ENCODE measurements at places on chromosomes 3 and 15. TPM values are rescaled to one million over a fixed set of nuclear protein-coding genes. Genes with fewer than 3 reads are reported as not detected.

PFN2 gene
- 122 TPM for total RNA-seq

ATXN7 gene
- total RNA-seq: 8.2 TPM

GBE1 gene
- 27.2 TPM for total RNA-seq

KNL1 gene
- 15.2 TPM for total RNA-seq

ADGRG7 gene
- total RNA-seq: 46.5 TPM

TMC3 gene
- 0.21 TPM for total RNA-seq

GABRR3 gene
- total RNA-seq: not detected

FGF12 gene
- total RNA-seq: 1.1 TPM

RRP9 gene
- total RNA-seq: 22.4 TPM

HESX1 gene
- total RNA-seq: 2.5 TPM

ARNT2 gene
- 4.4 TPM for total RNA-seq

CCR5 gene
- not detected for total RNA-seq

DNA sequence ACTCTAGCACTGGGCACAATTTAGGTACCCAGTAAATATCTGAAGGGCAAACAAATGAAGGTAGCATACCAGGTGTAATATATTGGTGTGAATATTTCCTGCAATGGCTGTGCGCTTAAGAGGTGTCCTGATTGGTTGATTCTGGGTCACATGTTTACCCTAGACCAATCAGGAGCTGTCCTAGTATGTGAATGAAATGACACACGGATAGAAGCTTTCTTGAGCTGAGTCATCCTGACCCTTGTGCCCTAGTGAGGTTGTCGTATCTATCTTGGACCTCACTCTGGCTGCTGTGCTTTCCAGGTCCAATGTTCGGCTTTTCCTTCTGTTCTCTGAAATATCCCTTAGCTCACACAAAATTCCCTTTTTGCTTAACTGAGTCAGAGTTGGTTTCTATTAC, 58.1 kb upstream of the FOXP1 start:
- DNase-seq: no peak

DNA sequence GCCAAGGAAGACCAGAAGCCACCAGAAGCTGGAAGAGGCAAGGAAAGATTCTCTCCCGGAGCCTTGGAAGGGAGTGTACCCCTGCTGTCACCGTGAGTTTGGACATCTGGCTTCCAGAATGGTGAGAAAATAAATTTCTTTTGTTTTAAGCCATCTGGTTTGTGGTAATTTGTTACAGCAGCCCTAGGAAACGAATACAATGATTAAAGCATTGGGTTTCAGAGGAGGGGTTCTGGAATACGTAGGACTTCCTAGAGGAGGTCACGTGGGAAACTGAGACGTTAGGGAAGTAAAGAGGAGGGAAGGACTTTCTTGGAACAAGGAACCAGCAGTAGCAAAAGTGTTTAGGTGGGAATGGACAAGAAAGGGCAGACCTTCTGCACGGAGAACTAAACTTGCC, 377.7 kb downstream of the IL20RB start:
- no peak for DNase-seq

DNA sequence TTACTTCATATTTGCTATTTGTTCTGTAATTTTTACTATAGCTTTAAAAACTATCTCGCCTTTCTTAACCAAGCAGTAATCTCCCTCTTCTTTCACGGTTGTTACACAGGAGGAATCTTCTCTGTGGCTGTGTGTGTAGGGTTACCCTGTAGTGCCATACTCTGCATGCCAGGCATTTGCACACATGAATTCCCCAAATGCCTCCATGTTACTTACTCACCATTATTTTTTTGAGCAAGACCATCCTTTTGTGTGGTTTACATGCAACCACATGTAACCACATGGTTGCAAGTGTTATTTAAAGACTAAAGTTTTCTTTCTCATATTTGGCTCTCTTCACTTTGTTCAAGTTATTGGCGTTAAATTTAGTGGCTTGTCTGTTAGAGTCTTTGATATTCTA, 45.5 kb downstream of the HPS3 start:
- no peak for DNase-seq

DNA sequence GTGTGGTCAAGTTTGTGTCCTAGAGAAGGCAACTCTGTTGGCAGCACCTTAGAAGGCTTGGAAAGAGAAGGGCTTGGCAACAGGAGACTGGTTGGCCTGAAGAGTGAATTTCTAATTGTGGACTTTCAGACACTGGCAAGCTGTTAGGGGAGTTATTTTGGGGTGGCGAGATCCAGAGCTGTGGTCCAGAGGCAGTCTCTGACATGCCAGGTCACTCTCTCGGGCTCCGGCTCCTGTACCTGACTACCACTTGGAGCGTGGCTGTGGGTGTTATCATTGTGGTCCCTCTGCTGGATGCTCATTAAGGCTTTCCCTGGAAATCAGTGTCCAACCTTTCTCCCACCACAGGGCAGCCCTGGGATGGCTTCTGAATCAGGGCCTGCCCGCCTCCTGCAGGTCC, 209.0 kb downstream of the SLCO3A1 start:
- DNase-seq: no peak

DNA sequence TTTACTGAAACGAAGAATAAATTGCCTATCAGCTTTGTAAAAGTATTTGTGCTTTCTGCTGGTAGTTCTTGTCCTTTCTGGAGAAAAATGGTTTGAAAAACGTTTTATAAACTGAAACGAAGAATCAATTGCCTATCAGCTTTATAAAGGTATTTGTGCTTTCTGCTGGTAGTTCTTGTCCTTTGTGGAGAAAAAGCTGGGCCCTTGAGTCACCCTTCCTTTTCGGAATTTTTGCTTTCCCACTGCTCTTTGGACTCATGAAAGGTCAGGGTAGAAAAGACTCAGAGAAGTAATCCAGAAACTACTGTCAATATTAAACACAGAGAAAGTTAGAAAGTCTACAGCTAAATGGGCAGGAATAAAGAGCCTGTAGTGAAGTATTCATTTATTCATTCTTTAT, 72.8 kb downstream of the EOMES start:
- DNase-seq: no peak

GRCh38 chr3:30169487-30169886, 436.9 kb upstream of the TGFBR2 start:
- DNase-seq: no peak

DNA sequence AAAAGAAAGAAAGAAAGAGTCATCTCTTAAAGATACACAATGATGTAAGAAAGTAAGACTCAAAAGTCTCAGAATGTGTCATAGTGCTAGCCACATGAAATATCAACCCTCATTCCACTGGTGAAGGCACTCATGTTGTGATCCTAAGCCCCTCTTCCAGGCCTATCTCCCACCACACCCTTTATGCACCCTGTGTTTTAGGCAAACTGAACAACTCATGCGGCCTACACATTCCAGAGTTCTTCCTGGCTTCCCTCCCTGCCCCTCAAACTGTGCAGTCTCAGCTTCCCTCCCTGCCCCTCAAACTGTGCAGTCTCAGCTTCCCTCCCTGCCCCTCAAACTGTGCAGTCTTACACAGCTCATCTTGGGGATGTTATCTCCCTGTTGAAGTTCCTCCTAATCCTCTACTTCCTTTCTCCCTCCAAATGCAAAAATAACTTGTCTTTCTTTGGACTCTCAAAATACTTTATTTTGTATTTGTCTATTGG, 69.0 kb upstream of the FNDC3B start:
- DNase-seq: no peak

DNA sequence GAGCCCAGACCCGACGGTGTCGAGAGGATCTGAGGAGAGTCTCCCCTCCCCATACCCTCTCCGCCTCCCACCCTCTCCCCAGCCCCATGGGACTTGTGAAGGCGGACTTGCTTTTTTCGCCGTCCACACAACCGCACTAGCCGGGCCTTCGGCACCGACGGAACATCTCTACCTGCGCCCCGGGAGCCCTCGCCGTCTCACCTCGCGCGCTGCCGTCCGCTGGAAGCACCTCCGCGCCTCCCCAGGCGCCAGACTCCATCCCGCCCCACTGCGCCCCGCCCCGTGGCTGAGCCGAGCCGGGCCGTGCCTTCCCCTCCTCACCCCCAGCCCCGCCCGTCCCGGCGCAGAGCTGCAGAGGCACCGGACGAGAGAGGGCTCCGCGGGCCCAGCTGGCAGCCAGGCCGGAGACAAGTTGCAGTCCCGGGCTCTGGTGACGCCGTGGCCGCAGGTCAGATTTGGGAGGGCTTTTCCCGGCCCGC, at the start of the genes DUOX1 and DUOXA1:
Gene DUOX1 (plus strand): TSS at position 344 of the 479 bp plus-strand sequence. CDS start 1,973 bp downstream, outside the sequence.
Gene DUOXA1 (minus strand): TSS at position 229 of the 479 bp plus-strand sequence. CDS start 6,865 bp downstream, outside the sequence.
- DNase-seq: no peak

DNA sequence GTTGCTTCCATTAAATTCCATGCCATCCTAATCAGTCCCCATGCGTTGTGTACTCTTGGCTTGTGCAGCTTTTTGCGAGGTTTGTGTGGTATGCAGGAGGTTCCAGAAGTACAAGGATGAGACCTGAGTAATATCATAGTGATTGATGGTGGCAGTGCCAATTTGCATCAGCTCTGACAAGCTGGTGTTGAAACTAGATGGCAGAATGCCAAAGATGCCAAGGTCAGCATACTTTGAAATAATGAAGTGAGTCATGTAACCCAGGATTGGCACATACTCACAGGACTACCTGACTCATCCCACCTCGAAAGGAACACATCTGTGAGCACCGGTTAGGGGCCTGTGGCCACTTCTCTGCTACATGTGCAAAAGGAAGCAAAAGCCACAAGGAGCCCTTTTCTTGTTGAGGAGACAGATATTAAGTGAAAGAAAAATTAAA, 14.3 kb downstream of the KAT2B start:
- DNase-seq: no peak

DNA sequence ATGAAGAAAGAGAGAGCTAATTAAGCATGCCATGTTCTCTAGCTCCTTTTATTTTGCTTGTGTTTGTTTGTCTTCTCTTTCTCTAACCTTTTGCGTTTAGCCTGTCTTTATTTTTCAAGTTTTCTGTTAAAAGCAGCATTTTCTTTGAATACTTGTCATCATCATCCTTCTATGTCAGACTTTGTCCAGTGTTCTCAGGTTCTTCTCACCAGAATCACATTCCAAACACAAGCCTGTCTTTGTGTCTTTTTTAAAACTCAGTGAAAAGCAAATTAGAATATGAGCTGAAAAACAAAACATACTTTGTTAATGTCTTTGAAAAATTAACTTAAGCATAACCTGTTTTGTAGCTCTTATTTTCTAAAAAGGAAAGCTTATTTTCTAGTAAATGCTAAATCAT, 62.4 kb downstream of the LEKR1 start:
- no peak for DNase-seq

DNA sequence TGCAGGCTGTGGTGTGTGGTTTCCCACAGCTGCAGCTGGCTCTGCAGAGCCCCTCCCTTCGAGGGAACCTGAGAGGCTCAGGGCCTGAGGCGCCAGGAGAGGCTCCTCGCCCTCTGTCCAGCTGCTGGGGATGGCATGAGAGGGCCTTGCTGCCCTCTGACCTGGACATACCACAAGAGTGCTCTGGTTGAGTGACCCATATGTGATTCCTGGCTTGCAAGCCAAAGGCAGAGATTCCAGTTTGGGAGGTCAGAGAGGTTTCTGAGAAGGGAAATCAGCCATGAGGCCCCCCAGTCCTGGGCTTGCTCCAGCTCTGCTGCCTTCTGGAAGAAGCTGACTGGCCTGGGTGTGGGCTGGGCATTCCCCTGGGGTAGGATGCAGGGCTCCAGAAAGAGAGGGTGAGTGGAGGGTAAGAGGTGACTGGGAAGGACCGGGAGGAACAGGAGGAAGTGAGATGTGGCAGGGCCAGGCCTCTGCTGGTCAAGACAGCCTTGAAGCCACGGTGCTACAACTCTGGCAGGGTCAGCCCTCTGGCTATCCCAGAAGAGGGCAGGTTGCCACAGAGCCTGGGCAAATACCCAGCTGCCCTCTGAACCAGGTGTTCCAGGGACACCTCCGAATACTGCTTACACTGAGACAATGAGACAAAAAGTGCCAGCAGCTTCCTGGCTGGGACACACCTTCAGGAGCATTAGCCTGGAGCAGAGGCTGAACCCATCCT, 16.0 kb upstream of the SRP14 start:
- no peak for DNase-seq

DNA sequence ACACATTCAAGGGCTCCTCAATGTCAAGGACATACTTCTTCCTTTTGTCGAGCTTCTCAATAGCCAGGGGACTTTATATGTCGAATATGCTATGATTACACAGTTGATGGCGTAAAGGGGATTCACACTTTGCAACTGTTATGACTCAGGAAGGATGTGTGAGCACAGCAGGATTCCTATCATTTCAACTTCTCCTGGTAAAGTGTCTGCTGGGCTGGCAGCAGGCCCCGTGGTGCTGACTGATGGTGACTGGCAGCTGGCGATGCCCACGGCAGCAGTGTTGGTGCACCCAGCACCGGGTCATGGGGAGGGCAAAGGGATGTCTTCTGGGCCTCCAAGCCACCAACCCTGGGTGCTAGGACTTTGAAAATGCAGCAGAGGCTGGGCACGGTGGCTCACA, 44.8 kb upstream of the GNB5 start:
- DNase-seq: no peak

- no peak for DNase-seq
Observed at GRCh38 chr3:53113293-53114010, 16.8 kb downstream of the RFT1 start.

DNA sequence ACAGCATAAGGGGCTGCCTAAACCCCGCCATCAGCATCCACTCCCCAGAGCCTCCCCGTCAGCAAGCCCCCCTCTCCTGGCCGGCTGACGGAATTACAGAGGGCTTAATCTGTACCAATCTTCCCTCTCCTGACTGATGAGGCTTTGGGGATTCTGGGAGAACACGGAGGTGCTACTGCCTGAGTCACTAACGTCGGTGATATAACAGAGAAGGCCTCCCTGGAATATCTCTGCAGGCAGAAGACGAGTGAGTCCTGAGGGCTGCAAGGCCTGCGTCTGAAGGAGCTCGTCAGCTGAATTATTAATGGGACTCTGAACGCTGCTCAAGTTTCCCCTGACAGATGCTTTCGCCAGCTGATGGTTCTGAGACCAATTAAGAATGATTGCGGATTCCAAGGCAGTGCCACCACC, 147.7 kb downstream of the XXYLT1 start:
- DNase-seq: no peak

GRCh38 chr3:125050488-125051090, 5.2 kb downstream of the HEG1 start:
- no peak for DNase-seq

GRCh38 chr3:15636028-15636709, 34.6 kb downstream of the BTD start:
- DNase-seq: peak; percentile 87

- peak; percentile 84 for DNase-seq
Observed at GRCh38 chr15:75201616-75202250, at the start of gene C15orf39. TSS of gene C15orf39 (plus strand) at chr15:75201882. CDS start at chr15:75206049, 4,167 bp downstream.

DNA sequence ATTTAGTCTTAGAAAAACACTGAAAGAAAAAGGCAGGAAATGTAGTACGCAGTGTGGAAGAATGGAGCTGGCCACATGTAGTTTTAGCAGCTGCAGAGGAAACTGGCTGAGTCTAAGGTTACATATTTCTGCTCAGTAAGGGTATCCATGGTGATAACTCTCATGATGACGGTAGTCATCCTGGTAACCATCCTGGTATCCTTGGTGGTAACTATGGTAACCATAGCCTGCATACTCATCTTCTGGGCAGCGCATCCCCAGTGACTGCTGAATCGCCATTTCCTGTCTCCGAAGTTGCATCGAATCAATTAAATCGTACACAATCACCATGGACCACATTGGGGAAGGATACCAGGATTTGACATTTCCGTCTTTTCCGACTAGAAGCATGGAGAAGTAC, 35.7 kb downstream of the CCDC80 start:
- DNase-seq: peak; percentile 94
